NCI-H187 treated with DMSO at 0.1 percent for 48 hours (cell line): ENCODE measurements at places on chromosomes 1 and 21.
A peak's percentile ranks its signal among the peaks of the same experiment; 100 is the strongest.

GRCh38 chr1:147539122-147539575 is 2.2 kb upstream of the BCL9 start:
- DNase-seq: no peak

- no peak for DNase-seq
Measured at GRCh38 chr1:226403201-226404034, 4.5 kb downstream of the PARP1 start.

DNA sequence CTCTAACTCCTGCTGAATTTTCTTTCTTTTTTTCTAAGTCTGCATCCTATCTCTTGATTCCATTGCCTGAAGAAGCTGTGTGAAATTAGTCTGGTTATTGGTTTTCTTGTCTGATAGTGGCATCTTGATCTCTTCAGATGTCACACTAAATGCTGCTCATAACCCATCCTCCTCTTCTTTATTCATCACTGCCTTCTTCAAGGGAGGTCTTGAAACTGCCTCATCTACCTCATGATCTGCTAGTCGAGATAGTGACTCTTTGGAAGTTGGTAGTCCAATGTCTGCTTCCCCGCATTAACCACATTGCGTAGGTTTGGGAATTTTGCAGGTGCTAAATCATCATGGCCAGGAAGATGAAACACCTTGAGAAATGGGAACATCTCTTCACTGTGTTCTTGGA is 15.7 kb downstream of the DYRK3 start:
- DNase-seq: no peak

GRCh38 chr1:208203127-208203847 is 40.9 kb downstream of the PLXNA2 start:
- no peak for DNase-seq

DNA sequence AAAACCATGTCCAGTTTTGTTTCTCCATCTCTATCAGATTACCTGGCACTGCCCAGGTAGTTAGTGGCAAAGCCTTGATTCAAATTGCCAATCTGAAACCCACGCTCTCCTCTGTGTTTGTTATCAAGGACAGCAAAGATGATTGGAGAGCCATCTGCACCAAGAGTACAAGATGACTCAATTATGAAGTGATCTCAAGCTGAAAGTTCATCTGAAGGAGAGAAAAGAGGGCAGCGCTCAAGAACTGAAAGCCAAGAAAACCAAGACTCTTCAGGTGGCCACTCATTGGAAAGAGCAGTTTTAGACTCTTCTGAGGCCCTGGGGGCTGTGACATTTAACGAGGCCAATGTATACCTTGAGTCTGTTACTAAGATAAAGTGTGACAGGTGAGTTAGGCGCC is 13.8 kb downstream of the RXRG start:
- no peak for DNase-seq

DNA sequence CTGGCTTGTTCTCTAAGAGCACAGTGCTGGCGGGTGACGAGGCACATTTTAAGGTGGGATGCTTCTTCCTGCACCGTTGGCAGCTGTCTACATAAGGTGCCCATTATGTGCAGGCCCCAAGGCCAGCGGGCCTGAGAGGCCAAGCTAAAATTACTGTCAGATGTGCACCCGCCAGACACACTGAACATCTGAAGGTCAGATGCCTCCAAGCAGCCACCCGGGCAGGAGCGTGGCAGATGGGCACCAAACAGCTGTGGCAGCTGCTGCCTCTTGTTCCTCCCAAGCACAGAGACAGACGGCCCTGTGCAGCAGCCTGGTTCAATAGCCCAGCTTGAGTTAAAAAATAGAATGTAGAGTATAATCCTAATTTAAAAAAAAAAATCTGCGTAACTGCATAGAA is 211.9 kb upstream of the EDN2 start:
- no peak for DNase-seq

DNA sequence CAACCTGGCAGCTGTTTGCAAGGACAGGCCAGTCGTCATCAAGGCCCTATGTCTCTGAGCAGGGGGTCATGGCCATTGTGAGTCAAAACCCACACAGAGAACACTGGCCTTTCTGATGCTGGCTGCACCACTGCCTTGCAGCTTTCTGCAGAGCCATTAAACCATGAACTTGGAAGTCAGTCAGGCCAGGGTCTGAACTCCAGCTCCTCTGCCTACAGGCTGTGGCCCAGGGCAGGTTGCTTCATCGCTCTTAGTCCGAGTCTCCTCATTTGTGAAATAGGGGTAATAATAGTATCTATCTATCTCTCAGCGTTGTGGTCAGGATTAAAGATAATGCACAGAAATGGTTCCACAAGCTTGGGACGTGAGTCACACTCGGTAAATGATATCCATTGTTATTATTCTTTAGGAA is 35.8 kb upstream of the HIVEP3 start:
- no peak for DNase-seq

DNA sequence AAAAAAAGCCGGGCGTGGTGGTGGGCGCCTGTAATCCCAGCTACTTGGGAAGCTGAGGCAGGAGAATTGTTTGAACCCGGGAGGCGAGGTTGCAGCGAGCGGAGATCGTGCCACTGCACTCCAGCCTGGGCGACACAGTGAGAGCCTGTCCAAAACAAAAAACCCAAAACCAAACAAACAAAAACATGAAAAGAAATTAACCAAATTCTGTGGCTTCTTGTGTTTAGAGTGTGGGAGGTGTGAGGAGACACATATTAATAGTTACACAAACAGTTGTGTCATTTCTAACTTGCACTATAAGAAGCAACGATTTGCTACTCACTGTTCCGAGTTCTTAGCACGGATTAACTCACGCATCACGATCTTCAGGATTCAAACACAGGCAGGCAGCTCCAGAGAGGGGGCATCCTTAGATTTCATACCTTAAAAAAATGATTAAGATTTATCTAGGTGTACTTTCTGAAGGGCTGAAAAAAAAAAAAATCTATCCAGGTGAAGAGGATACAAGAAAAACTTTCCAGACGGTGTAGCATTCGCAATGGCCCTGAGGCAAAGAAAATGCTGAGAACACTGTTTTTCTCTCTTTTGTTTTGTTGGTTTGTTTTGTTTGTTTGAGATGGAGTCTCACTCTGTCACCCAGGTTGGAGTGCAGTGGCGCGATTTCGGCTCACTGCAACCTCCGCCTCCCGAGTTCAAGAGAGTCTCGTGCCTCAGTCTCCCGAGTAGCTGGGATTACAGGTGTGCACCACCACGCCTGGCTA is 713 bp upstream of the HMGCL start:
- DNase-seq: no peak

- peak; percentile 67 for DNase-seq
Measured at GRCh38 chr1:94898491-94899385, 28.2 kb downstream of the CNN3 start.

DNA sequence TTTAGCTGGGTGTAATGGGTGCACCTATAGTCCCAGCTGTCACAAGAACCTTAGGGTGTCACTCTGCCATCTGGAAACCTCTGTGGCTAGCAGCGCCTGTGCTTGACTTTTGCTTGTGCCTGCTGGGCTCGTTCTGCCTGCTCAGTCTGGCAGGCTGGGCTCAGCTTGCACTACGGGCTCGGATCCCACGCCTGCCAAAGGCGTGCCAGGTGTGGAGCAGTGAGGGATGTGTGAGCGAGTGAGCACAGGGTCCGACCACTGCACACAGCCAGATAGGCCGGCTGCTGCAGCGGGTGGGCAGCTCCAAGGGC is 2.8 kb upstream of the LSM10 start:
- DNase-seq: no peak

- no peak for DNase-seq
Measured at GRCh38 chr1:160548960-160549664, 26.1 kb upstream of the SLAMF6 start.

GRCh38 chr1:7609311-7609994 is 161.6 kb upstream of the VAMP3 start:
- no peak for DNase-seq

DNA sequence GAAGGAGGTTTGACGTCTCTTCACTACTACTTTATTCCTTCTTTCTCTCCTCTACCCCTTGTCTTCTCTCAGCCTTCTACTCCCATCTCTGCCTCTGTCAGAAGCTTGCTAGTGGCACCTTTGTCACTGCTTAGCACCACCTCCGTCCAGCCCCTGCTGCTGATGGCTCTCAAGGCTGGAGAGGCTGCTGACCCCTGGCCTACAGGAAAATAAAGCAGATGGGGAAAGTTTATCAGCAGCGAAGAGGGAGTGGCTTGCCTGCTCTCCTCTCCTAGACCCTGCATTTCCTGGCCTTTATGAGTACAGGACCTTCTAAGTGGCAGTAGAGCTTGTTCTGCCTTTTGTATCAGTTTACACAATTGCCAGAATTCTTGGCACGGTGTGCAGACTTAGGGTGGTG is 27.0 kb downstream of the PROX1 start:
- no peak for DNase-seq

DNA sequence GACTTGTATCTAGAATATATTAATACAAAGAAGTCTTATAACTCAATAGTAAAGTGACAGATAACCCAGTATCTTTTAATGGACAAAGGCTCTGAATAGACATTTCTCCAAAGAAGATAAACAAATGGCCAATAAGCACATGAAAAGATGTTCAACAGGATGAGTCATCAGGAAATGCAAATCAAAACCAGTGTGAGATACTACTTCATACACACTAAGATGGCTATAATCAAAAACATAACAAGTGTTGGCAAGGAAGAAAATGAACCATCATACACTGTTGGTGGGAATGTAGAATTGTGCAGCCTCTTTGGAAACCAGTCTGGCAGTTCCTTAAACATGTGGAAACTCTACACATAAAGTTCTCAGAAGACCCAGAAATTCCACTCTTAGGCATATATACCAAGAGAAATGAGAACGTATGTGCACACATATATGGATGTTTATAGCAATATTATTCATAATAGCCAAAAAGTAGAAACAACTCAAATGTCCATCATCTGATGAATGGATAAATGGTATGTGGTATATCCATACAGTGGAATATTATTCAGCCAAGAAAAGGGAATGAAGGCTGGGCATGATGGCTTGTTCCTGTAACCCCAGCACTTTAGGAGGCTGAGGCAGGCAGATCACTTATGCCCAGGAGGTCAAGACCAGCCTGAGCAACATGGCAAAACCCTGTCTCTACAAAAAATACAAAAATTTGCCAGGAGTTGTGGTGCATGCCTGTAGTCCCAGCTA is 9.9 kb upstream of the MPL start:
- no peak for DNase-seq

DNA sequence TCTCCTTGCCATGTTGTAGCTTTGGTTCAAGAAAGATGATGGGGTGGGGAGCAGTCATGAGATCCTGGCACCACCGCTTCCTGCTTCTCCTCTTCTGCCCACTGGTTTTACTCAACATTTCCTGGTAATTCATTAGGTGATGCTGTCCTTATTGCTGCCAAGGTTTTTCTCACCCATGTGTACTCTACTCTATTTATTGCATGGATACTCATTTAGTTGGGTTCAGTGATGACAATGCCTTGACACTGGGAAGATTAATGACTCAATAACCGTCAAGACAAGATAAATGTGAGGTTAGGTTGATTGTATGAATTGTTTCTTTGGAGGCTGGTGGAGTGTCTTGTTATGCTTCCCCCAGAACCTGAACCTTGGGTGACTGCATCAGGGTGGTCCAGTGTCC is 484.2 kb downstream of the SIPA1L2 start:
- DNase-seq: no peak

- DNase-seq: no peak
Measured at GRCh38 chr1:109249654-109250401, 489 bp downstream of the CELSR2 start.

DNA sequence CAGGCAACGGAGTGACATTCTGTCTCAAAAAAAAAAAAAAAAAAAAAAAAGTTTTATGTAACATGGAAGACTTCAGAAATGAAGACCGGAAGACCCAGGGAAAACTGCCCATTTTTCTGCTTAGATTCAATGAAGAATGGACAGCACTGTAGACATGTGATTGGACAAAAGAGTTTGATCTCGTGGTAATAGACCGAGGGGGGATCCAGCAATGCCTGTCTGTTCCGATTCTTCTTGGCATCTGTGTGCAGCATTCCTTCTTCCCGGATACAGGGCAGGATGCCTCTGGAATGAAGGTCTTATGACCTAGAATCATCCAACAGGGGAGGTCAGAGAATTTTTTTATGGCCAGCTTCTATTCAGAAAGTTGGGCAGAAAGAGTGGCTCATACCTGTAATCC is 5.6 kb upstream of the LYST start:
- no peak for DNase-seq

- no peak for DNase-seq
Measured at GRCh38 chr21:40753756-40754155, 93.2 kb downstream of the DSCAM start.

GRCh38 chr1:15329104-15329820 is 80.4 kb upstream of the EFHD2 start:
- DNase-seq: no peak
